ENCODE measurements at places on chromosomes 7 and 10.

GRCh38 chr7:23347033-23347681, 48.0 kb downstream of the MALSU1 start:
- DNase-seq, result no peak

DNA sequence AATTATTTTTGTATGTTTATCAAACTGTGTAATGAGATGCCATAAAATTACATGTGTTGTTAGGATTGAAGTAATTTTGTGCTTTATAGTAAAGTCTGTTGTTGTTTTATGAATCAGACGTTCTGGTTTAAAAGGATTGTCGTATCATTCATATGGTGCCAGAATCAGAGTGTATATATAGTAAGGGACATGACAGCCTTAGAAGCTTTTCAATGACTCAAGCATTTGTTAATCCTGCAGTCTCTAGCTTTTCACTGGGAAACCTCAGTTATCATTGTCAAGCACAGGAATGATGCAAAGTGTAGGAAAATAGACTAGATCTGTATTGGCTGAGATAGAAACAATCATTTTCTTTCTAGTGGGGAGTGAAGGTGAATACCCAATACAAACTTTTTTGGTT, 57.5 kb downstream of the TRRAP start:
- DNase-seq, result no peak

GRCh38 chr7:16172366-16172765, 249.0 kb downstream of the CRPPA start:
- no peak for DNase-seq

DNA sequence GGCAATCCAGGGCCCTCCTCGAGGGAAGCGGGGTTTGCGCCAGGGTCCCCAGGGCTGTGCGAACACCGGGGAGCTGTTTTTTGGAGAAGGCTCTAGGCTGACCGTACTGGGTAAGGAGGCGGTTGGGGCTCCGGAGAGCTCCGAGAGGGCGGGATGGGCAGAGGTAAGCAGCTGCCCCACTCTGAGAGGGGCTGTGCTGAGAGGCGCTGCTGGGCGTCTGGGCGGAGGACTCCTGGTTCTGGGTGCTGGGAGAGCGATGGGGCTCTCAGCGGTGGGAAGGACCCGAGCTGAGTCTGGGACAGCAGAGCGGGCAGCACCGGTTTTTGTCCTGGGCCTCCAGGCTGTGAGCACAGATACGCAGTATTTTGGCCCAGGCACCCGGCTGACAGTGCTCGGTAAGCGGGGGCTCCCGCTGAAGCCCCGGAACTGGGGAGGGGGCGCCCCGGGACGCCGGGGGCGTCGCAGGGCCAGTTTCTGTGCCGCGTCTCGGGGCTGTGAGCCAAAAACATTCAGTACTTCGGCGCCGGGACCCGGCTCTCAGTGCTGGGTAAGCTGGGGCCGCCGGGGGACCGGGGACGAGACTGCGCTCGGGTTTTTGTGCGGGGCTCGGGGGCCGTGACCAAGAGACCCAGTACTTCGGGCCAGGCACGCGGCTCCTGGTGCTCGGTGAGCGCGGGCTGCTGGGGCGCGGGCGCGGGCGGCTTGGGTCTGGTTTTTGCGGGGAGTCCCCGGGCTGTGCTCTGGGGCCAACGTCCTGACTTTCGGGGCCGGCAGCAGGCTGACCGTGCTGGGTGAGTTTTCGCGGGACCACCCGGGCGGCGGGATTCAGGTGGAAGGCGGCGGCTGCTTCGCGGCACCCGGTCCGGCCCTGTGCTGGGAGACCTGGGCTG, 26.0 kb downstream of the PRSS2 start:
- no peak for DNase-seq

DNA sequence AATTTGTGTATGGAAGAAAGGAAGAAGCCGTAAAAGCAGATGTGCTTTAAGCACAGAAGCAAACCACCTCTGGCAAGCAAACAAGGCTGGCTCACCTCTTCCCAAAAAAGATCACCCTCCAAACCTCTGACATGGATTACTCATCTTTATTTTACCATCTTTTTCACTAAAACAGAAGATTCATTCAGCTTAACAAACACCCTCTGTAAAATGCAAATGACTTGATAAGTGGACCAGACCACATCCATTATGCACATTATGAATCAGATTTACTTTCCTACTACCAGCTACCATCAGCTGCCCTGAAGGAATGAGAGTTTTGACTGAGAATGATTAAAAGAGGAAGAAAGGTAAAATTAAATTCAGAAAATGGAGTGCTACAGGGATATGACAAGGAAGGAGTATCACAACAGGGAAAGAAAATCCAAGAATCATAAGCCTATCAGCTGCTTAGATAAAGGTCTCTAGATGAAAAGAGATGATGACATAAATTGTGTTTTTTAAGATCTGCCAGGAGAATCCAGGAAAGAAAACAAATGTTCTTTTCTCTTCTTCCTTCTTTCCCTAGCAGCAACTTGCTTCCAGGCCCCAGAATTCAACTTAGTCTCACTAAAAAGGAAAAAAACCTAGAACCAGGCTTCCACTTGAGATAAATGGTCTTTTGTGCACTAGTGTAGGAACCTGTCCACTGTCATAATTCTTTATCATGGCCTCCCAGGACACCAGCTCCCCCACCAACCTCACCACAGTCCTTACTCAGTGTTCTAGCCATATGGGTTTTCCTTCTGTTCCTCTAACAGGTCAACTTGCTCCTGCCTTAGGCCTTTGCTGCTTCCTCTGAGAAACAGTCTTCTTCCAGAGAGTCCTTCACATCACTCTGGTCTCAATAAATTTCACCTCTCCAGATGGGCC, 47.4 kb downstream of the JAZF1 start:
- DNase-seq, result no peak

DNA sequence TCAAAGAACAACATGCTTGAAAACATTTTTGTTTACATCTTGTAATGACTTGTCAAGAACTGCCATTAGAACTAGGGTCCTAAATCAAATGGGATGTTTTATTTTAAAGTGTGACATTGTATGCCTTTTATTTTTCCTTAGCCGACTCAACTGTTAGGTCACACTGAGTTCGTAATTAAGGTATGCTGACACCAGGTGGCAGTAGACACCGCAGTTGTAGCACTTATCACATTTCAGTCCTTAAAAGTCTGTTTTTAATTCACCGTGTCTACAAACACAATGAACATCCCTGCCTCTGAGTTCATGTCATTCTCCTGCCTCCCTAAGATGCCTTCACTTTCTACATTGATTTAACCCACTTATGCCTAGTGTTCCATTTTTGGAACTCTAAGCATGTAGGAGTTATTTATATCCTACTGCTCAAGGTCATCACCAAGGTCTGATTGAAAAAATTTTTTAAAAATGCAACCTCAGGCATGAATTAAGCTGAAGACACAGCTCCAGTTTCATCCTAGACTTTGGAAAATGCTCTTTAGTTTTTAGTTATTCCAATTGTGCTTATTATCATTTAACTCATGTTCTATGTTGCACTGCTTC, 186.1 kb downstream of the BMPER start:
- no peak for DNase-seq

DNA sequence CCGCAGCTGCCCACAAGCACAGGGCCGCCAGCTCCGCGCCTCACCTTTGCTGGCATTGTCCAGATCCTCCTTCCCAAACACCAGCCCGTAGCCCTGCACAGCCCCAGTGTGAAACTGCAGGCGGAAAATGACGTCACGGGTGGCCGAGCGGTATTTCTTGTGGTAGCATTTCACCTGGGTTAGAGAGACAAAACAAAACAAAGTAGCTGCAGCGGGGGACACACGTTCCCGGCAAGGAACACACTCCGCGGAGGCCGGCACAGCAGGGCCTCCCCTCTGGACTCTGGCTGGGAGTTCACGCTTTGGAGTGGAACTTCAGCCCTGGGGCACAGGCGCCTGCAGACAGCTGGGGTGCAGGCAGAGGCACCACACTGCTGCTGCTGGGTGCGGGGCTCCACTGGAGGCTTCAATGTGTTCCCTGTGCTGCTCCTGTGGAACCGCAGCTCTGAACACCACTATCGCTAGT, 181.1 kb downstream of the TNS3 start:
- DNase-seq, result no peak

- DNase-seq, result no peak
Measured at GRCh38 chr10:115942101-115942500, 330.9 kb downstream of the GFRA1 start.

DNA sequence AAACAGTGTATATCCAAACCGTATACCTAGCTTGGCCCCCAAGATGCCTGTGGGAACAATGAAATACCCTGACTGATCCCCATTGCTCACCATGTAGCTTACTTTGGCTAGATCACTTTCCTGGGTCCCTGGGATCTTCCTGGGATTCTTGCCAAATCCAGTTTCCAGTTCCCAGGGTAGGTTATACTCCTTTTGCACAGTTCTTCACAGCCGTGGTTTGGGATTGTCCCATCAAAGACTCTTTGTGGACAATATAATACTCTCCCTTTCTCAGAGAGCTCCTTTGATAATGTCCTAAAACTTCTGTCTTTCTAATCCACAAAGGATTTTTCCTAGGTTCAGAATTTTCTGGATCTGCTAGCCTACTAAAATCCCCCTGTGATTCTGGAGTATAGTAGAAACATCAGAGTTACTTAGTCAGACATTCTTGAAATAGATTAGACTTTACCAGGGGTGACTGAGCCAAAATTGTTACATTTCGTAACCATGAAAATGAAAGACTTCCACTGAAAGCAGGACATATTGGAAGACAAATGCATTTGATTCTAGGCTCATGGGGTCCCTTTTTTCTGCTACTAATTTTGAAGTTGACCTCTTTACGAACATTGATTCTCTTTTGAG, 388.3 kb upstream of the ETV1 start:
- no peak for DNase-seq

GRCh38 chr7:94182721-94183120, 178.6 kb upstream of the BET1 start:
- no peak for DNase-seq
